ENCODE measurements at places on chromosomes 6 and 20.

- DNase-seq, result no peak
Observed at GRCh38 chr20:16064989-16065707, 508.1 kb downstream of the KIF16B start.

DNA sequence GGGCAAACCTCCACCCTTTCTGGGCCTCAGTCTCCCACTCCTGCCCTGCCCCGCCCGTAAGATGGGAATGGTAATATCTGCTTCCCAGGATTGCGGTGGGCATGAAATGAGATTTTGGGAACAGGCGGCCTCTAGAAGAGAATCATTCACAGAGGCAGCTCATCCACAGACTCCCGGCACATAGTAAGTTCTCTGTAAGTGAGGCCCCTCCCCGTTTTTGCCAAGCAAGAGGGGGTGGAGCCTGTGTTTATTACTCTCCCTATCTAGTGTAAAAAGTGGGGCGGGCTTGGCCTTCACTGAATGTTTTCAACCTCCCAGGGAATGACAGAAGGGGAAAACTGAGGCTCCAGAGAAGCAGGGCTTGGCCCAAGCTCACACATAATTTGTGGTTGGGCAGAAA is 20.0 kb downstream of the SUN5 start:
- no peak for DNase-seq

DNA sequence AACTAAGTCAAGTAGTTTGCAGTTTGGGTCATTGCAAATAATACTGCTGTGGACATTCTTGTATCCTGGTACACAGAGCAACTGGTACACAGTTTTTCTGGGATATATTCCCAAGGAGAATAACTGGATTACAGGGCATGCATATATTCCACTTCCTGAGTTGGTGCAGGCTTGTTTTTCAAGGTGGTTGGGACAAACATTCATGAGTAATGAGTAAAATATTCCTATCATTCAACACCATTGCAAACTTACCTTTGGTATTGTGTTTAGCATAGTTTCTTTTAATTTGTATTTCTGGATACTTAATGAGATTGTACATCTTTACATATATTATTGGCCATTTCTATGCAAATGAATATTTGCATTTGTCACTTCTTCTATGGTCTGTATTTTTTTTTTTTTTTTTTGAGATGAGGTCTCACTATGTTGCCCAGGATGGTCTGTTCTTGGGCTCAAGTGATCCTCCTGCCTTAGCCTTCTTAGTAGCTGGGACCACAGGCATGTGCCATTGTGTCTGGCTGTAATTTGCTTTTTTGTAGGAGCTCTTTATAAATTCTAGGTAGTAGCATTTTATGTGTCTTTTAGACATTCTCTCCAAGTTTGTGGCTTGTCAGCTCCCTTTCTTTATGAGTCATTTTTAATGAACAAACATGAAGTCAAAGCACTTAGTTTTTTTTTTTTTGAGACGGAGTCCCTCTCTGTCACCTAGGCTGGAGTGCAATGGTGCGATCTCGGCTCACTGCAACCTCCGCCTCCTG is 158.7 kb downstream of the SOX4 start:
- DNase-seq, result no peak

DNA sequence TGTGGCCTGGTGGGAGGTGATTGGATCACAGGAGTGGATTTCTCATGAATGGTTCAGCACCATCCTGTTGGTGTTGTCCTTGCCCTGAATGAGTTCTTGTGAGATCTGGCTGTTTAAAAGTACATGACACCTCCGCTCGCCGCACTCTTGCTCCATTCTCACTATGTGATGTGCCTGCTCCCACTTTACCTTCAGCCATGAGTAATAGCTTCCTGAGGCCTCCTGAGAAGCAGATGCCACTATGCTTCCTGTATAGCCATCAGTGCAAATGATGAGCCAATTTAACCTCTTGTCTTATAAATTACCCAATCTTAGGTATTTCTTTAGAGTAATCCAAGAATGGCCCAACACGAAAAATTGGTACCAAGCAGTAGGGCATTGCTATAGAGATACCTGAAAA is 34.5 kb downstream of the KIF16B start:
- DNase-seq, result no peak

DNA sequence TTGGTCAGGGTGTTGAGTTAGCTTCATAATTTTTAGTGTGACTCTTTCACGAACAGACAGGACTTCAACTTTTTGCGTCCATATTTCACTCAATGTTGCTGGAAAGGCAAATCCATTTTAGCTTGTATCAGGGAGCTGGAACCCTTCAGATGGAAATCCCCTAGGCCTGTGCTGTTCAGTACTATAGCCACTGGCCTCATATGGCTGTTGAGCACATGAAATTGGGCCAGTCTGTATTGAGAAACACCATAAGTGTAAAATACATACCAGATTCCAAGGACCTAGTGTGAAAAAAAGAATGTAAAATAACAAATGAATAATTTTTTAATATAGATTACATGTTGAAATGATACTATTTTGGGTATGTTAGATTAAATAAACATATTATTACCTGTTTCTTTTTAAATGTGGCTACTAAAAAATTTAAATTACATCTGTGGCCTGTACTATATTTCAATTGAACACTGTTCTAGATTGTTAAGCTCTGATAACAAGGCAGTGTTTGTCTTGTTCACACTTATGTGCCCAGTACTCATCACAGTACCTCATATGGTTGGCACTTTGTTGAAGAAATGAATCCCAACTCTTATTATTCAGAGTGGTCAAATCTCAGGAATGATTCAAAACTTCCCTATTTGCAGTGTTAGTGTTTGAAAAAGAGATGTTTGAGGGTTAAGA is 34.3 kb downstream of the CTNNBL1 start:
- no peak for DNase-seq

DNA sequence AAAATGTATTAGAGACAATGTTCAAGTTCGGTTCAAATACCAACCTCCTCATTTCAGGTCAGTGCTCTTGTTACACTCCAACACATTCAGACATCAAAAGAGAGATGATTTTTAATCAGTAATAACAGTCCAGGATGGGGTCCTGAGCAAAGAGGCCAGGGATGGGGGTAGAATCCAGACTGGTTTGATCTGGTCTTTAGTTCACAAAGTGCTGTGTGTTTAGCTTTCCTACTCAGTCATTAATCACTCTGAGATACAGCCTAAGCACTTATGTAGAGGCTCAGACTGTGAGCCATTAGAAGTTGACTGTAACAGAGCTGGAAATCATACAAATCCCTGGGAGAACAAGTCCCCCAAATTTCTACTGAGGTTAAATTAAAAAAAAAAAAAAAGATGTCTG is 241.6 kb downstream of the PTPRK start:
- no peak for DNase-seq

GRCh38 chr6:3795836-3796718 is 44.6 kb upstream of the PXDC1 start:
- no peak for DNase-seq

DNA sequence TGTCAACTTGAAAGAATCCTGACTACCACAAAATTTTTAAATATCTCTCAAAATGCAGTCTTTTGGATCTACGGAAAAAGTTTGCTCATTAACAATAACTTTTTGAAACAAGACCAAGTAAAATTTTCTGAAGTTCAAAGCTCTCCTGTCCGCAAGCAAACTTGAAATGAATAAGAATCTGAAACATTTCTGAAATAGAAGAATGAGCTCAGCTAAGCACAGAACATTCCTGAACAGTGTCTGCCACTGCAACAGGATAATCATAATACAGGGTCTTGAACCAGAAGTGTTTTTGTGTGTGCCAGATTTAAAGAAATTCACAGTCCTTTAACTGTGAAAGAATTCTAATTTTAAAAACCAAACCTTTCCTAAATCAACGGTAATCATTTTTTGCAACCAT is 49.1 kb upstream of the TASP1 start:
- DNase-seq, result no peak

DNA sequence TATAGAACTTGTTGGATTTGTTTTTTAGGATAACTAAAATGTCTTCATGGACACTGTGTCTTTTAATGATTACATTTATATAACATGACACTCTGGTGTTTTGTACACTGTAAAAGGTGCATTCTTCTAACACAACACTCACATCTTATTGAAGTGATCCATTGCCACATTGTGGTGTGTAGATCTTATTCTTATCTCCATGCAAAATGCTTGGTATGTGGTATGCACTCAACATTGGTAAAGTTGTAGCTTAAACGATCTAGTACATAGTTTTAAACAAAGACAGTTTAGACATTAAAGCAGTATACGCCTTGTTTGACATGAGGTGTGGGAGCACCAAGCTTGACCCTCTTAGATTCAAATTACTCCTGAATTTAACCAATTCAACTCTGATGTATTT is 84.7 kb downstream of the SASH1 start:
- DNase-seq, result no peak

- peak; percentile 58 for DNase-seq
Observed at GRCh38 chr20:59774204-59774641, 159.2 kb downstream of the SYCP2 start.

GRCh38 chr6:157869673-157870302 is 46.7 kb downstream of the SNX9 start:
- no peak for DNase-seq

DNA sequence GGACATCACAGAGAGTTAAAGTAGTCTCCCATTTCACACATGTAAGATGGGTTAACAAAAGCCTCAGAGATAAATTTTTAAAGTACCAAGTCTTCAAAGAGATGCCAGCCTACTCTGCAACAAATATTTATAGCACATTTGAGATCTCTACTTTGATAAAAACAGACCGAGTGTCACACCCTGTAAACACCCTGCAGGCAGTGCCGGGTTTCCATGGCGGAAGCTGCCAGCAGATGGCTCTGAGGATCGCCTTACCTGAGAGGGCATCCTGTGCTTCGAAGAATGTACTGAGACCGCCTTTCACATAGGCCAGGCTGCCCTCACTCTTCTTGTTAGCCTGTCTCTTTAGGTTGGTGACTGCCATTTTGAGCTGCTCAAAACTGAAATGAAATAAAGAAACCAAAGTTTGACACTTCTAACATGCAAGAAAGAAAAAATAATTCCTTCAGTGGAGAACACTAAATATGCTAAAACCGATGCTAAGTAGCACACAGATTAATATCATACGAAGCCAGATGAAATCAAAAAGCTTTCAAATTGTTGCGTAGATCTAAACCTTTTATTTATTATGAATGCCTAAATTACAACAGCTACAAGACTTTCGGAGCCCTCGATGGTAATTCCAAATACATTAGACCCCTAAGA is 39.3 kb downstream of the HUS1B start:
- no peak for DNase-seq

DNA sequence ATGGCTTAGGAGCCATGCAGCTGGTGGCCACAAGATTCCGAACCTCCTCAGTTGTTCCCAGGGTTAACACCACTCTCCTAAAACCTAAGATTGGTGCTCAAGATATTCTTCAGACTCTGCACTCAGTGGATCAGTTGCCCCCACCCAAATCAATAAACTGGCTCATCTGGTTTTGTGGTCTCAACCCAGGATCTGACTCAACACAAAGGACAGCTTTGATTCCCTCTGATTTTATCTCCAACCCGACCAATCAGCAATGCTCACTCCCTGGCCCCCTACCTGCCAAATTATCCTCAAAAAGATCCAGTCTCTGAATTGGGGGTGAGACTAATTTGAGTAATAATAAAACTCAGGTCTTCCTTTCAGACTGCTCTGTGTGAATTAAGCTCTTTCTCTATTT is 137.5 kb downstream of the EYS start:
- no peak for DNase-seq

- DNase-seq, result no peak
Observed at GRCh38 chr6:89887452-89888137, 6.7 kb upstream of the GJA10 start.

- no peak for DNase-seq
Observed at GRCh38 chr20:19492687-19493336, 265.2 kb upstream of the RIN2 start.

DNA sequence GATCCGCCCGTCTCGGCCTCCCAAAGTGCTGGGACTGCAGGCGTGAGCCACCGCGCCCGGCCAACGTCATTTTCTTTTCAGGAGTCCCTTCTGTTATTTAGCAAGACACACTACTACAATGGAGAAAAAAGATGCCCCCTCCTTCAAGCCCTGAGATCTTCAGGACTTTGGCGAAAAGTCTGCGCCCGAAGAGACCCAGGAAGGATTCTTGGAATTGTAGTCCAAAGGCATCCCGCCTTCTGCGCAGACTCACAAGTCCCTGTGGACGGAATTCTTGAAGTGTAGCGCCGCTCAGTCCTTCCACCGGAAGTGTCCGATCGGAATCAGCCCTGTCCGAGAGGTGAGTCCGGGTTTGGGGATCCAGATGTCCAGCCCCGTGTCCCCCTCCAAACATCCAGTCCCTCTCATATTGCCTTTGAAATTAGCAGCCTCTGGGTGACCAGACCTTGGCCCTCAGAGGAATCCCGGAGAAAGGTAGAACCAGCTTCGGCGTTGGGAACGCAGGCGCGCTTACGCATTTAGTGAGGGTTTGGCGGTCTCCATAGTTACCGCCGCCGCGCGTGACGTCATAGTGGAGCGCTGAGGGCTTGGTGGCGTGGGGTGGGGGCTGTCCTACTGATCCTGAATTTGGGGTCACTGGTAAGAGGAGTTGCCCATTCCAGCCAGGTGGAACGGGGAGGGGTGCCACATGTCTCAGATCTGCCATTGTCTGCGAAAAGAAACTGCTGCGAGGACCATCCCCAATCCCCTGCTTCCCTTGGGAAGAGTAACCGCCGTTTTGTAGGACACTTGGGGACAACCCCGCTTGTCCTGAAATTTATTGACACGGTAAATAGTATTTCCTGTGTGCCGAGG is 490 bp downstream of the ZNF165 start:
- peak; percentile 98 for DNase-seq

DNA sequence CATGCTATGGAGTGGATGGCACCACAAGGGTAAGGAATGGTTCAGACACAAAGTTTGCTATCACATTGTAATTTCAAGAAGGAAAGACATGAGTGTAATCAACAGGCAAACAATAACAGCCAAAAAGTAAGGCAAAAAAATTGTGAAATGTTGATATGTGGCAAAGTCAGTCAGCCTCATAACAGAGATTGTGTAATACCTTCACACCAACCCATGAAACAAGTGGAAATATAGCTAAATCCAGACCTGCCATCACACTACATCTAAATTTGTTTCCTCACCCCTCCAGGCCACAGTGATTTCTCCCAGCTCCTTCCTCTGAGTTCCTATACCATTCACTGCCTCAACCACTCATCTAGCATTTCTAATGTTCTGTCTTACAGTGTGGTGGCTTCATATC is 37.3 kb downstream of the SIM1 start:
- DNase-seq, result no peak
